ENCODE measurements at places on chromosomes 5 and 9. TPM values are rescaled to one million over a fixed set of nuclear protein-coding genes. Genes with fewer than 3 reads are reported as not detected.

Gene PCDHB4
- under 0.01 TPM for total RNA-seq

Gene DND1
- 0.26 TPM for total RNA-seq

Gene GARIN3
- not detected for total RNA-seq

Gene SELENOP
- total RNA-seq = 335 TPM

Gene FBN2
- 95.8 TPM for total RNA-seq

Gene PCDH1
- 7.4 TPM for total RNA-seq

Gene IL12B
- total RNA-seq = not detected

Gene SLC12A7
- 26.0 TPM for total RNA-seq

Gene DAPK1
- 1.6 TPM for total RNA-seq

Gene ZFP37
- total RNA-seq = 4.6 TPM

Gene ACOT12
- total RNA-seq = not detected

Gene PCDHGA9
- 1.4 TPM for total RNA-seq

Gene SCGB3A2
- total RNA-seq = not detected

Gene CSNK1A1
- 218 TPM for total RNA-seq

Gene GRIN1
- total RNA-seq = not detected

Gene PHF19
- total RNA-seq = 34.3 TPM

Gene CDH12
- total RNA-seq = 2.0 TPM

Gene HBEGF
- 18.6 TPM for total RNA-seq

Gene SMIM33
- not detected for total RNA-seq

Gene PCDHGC4
- total RNA-seq = 0.13 TPM

Gene IFNW1
- not detected for total RNA-seq

Gene LCN15
- total RNA-seq = not detected

Gene PCDHA9
- total RNA-seq = not detected

Gene IL9
- not detected for total RNA-seq

Gene MEF2C
- total RNA-seq = 4.5 TPM

Gene IL3
- total RNA-seq = not detected

Gene LHX2
- total RNA-seq = not detected

Gene BTNL9
- total RNA-seq = not detected

Gene PRLR
- 0.16 TPM for total RNA-seq

Gene KIF24
- 2.5 TPM for total RNA-seq

Gene ADAMTSL1
- 1.0 TPM for total RNA-seq

Gene CARD9
- total RNA-seq = 4.7 TPM

Gene ROR2
- total RNA-seq = 79.0 TPM

Gene P4HA2
- 242 TPM for total RNA-seq

Gene PLAC8L1
- not detected for total RNA-seq

Gene KDM4C
- 16.4 TPM for total RNA-seq

Gene TAF11L5
- total RNA-seq = not detected

Gene CDKN2A
- total RNA-seq = 8.3 TPM

Gene COL15A1
- 11.3 TPM for total RNA-seq

Gene PCDHGA12
- 17.4 TPM for total RNA-seq

Gene GMCL2
- not detected for total RNA-seq
